Activated CD4-positive, alpha-beta memory T cell treated with anti-CD3 and anti-CD28 coated beads for 36 hours (primary cell): ENCODE measurements at places on chromosomes 7 and 10.

DNA sequence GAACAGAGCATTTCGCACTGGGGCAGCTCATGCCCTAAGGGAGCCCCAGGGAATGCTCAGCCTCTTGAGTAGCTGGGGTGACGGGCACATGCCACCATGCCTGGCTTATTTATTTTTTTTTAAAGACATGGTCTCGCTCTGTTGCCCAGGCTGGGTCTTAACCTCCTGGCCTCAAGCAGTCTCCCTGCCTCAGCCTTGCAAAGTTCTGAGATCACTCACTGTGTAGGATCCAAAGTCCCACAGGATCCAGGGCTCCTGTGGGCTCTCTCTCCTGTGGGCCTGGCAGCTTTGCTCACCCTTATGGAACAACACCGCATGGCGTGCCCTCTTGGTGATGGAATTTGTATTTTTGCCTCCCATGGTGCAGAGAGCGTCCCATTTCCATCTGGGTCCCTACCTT is 34.0 kb downstream of the TMEM120A start:
- no peak for DNase-seq

DNA sequence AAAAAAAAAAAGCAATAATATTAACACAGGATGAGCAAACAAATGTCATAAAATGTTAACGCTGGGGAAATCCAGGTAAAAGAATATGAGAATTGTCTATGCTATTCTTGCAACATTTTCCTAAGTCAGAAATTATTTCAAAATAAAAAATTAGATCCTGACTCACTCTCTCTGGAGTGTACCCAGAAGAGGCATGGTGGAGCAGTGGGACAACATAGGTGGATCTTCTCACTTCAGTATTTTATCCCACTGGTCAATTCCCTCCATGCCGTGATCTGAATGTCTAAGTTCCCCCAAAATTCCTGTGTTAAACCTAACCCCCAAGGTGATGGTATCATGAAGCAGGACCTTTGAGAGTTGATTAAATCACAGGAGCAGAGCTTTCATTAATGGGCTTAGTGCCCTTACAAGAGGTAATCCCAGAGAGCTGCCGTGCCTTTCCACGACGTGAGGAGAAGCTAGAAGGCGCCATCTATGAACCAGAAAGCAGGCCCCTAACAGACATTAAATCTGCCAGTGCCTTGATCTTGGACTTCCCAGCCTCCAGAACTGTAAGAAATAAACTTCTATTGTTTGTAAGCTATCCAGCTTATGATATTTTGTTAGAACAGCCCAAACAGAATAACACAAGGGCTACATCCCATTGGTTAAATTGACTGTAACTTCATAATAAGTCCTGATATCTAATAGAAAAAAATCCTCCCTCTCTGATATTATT is 35.2 kb downstream of the USP6NL start:
- no peak for DNase-seq

GRCh38 chr7:10912077-10912476 is 61.6 kb upstream of the PHF14 start:
- DNase-seq, result no peak

- peak; percentile 41 for DNase-seq
Observed at GRCh38 chr10:97498841-97499560, at the start of gene UBTD1. UBTD1 (plus strand) TSS chr10:97498924; CDS start chr10:97499204, 280 bp downstream.

- DNase-seq, result no peak
Observed at GRCh38 chr10:94066411-94066810, 72.7 kb downstream of the PLCE1 start.
